SK-N-MC (cell line): ENCODE measurements at places on chromosomes 13 and 19.

DNA sequence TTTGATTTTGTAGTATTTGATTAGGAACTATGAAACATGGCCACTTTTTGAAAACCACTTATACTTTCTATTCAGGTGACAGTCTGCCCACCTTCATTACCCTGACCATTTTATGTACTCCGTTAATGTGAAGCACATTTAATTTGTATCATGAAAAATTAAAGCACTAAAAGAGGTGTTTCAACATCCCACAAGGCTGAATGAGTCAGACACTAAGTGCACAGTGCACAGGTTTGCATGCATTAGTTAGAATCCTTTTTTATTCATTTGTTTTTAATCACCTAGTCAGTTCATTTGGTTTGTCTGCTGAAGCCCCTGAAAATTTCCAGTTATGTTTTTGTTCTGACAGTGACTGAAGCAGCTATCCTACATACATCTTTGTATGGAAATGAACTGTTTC is 271.0 kb downstream of the SLITRK5 start:
- no peak for DNase-seq

GRCh38 chr13:31945202-31945961 is 86.2 kb upstream of the FRY start:
- DNase-seq = no peak

DNA sequence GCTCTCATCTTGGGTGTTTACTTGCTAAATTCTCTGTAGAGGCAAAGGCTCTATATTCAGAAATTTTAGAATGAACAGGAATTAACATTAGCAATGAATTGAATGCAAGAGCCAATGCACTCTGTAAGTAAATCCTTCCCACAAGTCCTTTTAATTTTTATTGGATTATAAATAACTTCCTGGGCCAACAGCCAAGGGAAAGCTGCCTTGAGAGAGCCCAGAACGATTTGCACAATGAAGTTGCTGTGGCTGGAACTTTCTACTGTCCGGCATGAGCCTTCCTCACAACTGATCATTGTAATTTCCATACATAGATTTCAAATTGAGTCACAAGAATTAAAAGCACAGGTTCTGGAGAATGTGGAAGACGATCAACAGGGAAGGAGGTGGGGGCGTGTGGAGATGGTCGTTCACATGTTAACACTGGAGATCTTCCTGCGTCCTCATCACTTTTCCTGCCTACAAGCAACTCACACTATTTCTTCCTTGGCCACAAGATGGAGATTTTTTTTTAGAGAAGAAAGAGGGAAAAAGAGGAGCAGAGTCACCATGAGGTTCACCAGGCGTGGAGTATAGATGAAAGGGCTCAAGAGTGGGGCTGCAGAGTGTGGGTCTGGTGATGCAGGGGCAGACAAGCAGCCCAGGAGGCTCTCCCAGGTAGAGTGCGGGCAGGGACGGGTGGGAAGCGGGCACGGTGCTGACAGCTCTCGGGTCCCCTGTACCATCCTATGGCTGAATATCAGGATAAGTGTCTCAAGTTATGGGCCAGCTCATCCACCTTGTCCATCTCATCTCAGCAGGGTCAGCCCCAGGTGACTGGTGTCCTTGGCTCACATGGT is 110.7 kb downstream of the SOX1 start:
- DNase-seq = no peak

DNA sequence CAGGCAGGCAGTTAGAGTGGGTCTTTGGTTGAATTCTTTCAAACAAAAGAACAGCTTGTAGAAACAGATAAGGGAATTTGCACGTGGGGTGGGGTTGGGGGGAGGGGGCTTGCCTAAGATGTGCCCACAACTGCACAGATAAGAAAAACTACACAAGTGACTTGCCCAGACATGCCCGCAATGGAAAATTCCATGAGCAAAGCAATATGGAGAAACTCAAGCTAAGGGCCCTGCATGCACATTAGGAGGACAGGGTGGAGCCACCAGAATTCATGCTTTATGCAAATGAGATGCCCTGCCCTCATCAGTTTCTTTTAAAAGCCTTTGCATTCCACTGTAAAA is 755.6 kb upstream of the MIR17HG start:
- DNase-seq = no peak

- no peak for DNase-seq
Observed at GRCh38 chr19:16061943-16062342, 14.4 kb upstream of the TPM4 start.

DNA sequence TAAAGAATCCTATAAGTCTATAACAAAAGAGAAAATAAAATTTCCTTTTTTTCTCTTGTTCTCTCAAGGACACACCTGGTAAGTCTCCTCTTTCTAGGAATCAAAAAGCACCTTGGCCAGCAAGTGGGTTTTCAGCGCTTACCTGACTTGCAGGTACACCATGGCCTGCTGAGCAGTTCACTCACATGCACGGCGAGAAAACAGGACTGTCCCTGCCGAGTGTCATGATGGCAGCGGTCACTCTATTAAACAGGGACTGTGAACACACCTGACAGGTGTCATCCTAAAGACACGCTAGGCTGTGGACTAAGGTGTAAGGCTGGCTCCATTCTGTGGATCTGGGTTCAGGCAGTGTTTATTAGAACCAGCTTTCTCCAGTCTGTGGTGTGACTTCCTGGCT is 170.2 kb downstream of the TEX29 start:
- no peak for DNase-seq

- DNase-seq = no peak
Observed at GRCh38 chr19:41734156-41734555, 21.2 kb upstream of the CEACAM6 start.

DNA sequence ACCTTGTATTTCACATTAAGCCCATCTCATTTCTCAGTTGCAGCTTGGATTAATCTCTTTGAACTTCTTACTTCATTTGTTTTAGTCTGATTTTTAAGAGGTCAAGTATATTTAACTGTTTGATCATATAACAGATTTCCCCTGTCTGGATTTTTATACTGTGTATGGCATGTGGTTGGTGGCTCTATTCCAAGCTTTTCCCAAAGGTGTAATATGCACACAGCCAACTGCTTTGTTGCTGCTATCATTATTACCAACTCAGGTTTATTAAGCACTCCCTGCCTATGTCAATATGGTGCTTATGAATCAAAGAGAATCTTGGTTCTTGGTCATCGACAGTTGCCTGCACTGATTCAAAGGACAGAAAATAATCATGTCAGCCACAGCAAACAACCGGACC is 92.6 kb downstream of the RAP2A start:
- no peak for DNase-seq

DNA sequence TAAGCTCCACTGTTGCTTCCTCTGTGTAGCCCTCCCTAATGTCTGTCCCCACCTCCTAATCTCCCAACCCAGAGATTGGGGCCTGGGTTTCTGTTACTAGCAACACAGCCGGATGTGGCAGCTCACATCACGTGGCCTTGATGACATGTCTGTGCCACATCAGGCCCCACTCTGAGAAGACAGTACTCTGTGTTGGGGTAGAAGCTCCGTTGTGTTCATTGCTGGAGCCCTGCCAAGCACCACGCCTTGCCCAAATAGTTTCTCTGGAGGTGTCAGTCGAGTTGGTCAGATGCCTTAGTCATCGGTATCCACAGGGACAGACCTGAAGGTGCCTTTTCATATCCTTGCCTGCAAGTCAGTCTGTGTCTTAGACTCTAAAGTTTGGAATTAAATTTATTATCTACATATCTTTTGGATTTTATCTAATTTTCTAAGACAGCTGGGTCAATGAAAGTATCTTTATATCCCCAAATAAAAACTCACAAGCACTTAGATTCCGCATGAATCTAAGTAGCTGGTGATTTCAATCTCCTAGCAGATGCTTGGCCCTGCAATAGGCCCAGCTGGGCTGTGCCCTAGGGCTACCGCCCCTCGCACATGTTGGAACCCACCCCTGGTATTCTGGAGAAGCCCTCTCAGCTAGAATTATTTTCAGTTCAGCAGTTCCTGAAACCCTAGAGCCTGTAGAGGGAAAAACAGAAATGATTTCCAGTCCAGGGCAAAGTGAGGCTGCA is 204.0 kb upstream of the TSHZ3 start:
- DNase-seq = no peak

DNA sequence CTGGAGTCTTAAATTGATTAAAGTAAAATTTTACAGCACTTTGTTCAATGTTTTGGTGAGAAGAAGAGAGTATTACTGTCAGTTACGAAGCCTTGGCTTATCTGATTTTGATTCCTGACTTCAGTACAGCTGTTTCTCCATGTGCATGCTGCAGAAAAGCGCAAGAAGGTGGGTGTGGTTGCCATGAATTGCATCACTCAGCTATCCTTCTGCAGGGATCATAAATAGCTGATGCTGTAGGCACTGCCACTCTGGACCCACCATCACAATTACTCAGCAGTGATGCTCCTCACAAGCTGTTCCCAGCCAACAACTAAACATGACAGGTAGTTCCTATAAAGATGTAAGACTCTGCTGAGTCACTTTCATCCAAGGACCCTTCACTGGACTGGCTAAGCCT is 321.2 kb downstream of the IRS2 start:
- DNase-seq = no peak

DNA sequence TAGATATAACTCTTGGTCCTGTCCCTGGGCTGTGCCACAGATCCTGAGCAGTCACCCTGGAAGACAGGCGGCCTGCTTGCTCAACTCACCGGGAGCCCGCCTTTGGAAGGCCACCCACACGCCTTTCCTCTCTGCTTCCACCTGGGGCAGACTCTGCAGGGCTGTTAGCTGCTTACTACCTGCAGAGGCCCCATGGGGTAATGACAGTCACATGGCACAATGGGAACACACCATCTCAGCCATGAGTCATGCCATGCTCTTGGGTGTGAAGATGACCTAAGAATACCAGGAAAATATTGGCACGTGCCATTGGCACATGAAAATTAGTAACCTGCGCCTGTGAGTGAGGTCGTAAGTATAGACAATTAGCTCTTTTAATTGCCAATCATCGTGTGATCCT is 108.6 kb downstream of the COL4A2 start:
- DNase-seq = no peak

GRCh38 chr13:42762251-42762650 is 19.1 kb upstream of the FAM216B start:
- DNase-seq = no peak

GRCh38 chr19:47228168-47228936 is 2.6 kb downstream of the BBC3 start:
- no peak for DNase-seq

DNA sequence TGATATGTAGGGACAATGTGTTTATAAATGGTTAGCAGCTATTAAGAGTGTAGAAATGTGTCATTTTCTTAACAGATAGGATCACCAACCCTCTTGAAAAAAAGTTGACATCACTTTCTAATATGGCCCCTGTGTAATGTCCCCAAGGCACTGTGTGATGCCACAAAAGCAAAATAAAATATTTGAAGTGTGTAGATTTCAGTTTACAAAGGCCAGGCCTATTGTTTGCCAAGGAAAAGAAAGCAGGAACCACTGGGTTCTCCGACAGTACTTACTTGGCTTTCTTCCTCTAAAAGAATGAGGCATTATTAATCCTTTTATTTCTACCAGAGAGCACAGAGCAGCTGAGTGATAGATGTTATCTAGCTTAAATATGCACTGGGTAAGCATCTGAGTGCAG is 10.5 kb upstream of the GJA3 start:
- DNase-seq = no peak

DNA sequence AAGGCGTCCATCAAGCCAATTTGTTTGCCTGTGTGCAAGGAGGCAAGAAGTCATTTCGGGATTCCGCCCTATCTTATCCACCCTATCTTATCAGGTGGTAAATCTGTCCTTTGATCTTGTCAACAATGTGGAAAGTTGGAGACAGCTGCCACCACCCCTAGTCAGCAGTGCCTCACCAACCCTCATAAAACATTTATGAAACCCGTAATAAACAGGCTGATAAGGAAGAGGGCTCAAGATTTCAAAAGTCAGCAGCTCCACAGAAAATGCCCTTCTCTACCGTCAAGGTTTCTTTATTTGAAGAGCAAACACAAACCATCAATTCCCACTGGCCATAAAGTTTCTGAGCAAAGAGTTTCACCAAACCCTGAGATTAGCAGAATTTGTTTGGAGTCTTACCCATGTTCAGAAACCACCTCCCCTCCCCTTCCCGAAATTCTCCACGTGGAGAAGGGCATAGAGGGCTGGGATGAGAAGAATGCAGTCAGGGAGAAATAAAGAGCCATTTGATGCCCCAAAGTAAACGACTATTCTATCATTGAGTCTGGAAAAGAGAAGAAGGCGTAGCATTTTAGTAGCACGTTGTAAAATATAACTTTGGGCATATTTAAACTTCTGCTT is 196.0 kb upstream of the GPR12 start:
- no peak for DNase-seq
